ENCODE measurements at places on chromosomes 16 and 17. TPM values are rescaled to one million over a fixed set of nuclear protein-coding genes. Genes with fewer than 3 reads are reported as not detected.

MLYCD gene
- total RNA-seq: 2.1 TPM

TOX3 gene
- 0.64 TPM for total RNA-seq

SOST gene
- total RNA-seq: not detected

IRX3 gene
- total RNA-seq: 5.2 TPM

CCL15 gene
- not detected for total RNA-seq

NAE1 gene
- 74.8 TPM for total RNA-seq

PPP1R27 gene
- total RNA-seq: not detected

EPX gene
- not detected for total RNA-seq

TTYH2 gene
- 1.9 TPM for total RNA-seq

DNASE1L2 gene
- 0.80 TPM for total RNA-seq

SNN gene
- total RNA-seq: 17.5 TPM

MYH8 gene
- not detected for total RNA-seq

TLCD2 gene
- total RNA-seq: 1.6 TPM

DPEP2 gene
- total RNA-seq: not detected

CMTM4 gene
- 34.8 TPM for total RNA-seq

HASPIN gene
- 15.5 TPM for total RNA-seq

MYL4 gene
- not detected for total RNA-seq

ADORA2B gene
- total RNA-seq: 17.6 TPM

TBC1D3D gene
- total RNA-seq: not detected

KRTAP4-5 gene
- total RNA-seq: not detected

SPAG7 gene
- total RNA-seq: 71.7 TPM

NSRP1 gene
- total RNA-seq: 25.9 TPM

SLC2A4 gene
- total RNA-seq: 0.40 TPM

CAPNS2 gene
- not detected for total RNA-seq

OTOP2 gene
- total RNA-seq: not detected

SPECC1 gene
- total RNA-seq: 46.5 TPM

ATP6V0D1 gene
- 107 TPM for total RNA-seq

HIC1 gene
- 1.3 TPM for total RNA-seq

CARD14 gene
- total RNA-seq: 0.30 TPM

LUC7L gene
- total RNA-seq: 45.7 TPM

TCAP gene
- total RNA-seq: 0.72 TPM

JPH3 gene
- 1.9 TPM for total RNA-seq

PRAC2 gene
- not detected for total RNA-seq

CD300E gene
- not detected for total RNA-seq

GPR179 gene
- total RNA-seq: 0.02 TPM

PIK3R6 gene
- not detected for total RNA-seq

MPP3 gene
- 15.7 TPM for total RNA-seq

GGA3 gene
- total RNA-seq: 22.1 TPM

SLC13A5 gene
- total RNA-seq: 0.29 TPM

Data from A549 treated with GW870086 at 1 μM for 4 hours (cell line).